ENCODE measurements at places on chromosomes 4 and X.
A peak's percentile ranks its signal among the peaks of the same experiment; 100 is the strongest.

- no peaks in the 10 kb centered on the region for H3K36me3 ChIP-seq
- H3K27ac ChIP-seq = no peak overlapping the region
- no peak overlapping the region for H3K4me3 ChIP-seq
- no peak for DNase-seq
- H3K27me3 ChIP-seq = no peaks in the 10 kb centered on the region
- no peaks in the 10 kb centered on the region for H3K4me1 ChIP-seq
Measured at GRCh38 chr4:21835712-21836111, 112.9 kb downstream of the KCNIP4 start.

DNA sequence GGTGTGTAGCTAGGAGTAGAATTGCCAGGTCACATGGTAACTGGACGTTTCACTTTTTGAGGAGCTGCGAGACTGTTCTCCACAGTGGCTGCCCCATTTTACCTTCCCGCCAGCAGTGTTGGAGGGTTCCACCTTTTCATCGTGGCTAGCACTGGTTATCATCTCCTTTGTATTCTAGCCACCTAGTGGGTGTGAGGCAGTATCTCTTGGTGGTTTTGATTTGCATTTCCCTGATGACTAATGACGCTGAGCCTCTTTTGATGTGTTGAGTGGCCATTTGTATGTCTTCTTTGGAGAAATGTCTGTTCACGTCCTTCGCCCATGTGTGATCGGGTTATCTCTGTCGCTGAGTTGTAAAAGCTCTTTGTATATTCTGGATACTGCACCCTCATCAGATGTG is 10.6 kb downstream of the ABCD1 start:
- H3K4me3 ChIP-seq = no peak overlapping the region
- no peaks in the 10 kb centered on the region for H3K27me3 ChIP-seq
- no peak for DNase-seq
- H3K36me3 ChIP-seq = peaks cover 27% of the 10 kb centered on the region

DNA sequence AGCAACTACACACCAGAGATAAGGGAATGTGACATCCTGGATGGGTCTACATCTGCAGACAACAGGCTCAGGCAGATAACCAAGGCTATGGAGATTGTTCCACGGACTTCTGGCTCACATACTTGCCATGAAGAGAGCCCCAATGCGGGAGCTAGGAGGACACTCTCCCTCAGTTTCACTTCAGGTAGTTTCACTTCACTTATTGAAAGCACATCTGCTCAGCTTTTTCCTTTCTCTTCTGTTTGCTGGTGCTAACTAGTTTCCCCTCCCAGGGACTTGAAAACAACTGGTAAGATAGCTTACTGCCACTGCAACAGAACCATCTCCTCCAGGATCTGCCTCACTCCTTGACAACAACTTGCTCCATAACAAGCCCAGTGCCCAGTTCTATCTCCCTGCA is 1.4 kb upstream of the CT47C1 start:
- H3K27ac ChIP-seq = no peak overlapping the region
- H3K4me1 ChIP-seq = no peaks in the 10 kb centered on the region
- no peaks in the 10 kb centered on the region for H3K27me3 ChIP-seq
- no peaks in the 10 kb centered on the region for H3K36me3 ChIP-seq

GRCh38 chr4:144104509-144105130 is 35.9 kb downstream of the GYPA start:
- DNase-seq = no peak
- no peaks in the 10 kb centered on the region for H3K36me3 ChIP-seq
- H3K27ac ChIP-seq = no peak overlapping the region
- H3K4me1 ChIP-seq = no peaks in the 10 kb centered on the region
- no peaks in the 10 kb centered on the region for H3K27me3 ChIP-seq

- no peak for DNase-seq
- no peak overlapping the region for H3K4me3 ChIP-seq
- peak overlapping the region; percentile 80 for H3K27ac ChIP-seq
- H3K4me1 ChIP-seq = peaks cover 41% of the 10 kb centered on the region
- H3K36me3 ChIP-seq = peaks cover 62% of the 10 kb centered on the region
Measured at GRCh38 chr4:177339477-177340374, 30.1 kb downstream of the NEIL3 start.

DNA sequence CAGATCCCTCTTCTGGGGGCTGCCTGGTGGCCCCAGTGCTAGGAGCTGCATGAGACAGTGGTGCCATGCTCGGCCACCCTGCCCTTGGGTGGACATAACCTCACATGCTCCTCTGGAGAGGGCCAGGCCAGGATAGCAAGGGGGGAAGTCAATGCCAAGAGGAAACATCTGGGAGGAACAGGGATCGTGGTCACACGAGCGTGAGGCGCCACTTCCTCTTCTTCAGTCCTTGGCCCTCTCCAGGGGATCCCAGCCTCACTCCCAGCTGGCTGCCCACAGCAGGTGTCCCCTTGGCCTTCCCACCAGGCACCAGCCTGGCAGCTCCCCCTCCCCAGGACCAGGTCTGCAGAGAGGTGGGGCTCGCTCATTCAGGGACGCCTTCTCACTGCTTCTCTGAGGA is 28.6 kb downstream of the TBC1D14 start:
- H3K4me3 ChIP-seq = no peak overlapping the region
- H3K4me1 ChIP-seq = peaks cover 37% of the 10 kb centered on the region
- H3K36me3 ChIP-seq = peaks cover 29% of the 10 kb centered on the region

- DNase-seq = no peak
- H3K36me3 ChIP-seq = no peaks in the 10 kb centered on the region
- no peaks in the 10 kb centered on the region for H3K4me1 ChIP-seq
- H3K27me3 ChIP-seq = no peaks in the 10 kb centered on the region
- no peak overlapping the region for H3K4me3 ChIP-seq
- H3K27ac ChIP-seq = no peak overlapping the region
Measured at GRCh38 chr4:149885896-149886295, 70.3 kb upstream of the IQCM start.

Measured in activated T-helper 2 cell treated with anti-CD3 and anti-CD28 coated beads, Interferon-gamma antibody, Interleukin-2, Interleukin-4, amounts not matched to agents 10 μg/mL and 5 μg/mL and 100 μg/mL, durations not matched to agents 14 hours and 24 hours and 36 hours (primary cell).